Activated CD4-positive, CD25-positive, alpha-beta regulatory T cell (primary cell): ENCODE measurements at places on chromosomes 1 and 21.

- DNase-seq, result no peak
Observed at GRCh38 chr1:119702384-119702783, 9.3 kb upstream of the PHGDH start.

DNA sequence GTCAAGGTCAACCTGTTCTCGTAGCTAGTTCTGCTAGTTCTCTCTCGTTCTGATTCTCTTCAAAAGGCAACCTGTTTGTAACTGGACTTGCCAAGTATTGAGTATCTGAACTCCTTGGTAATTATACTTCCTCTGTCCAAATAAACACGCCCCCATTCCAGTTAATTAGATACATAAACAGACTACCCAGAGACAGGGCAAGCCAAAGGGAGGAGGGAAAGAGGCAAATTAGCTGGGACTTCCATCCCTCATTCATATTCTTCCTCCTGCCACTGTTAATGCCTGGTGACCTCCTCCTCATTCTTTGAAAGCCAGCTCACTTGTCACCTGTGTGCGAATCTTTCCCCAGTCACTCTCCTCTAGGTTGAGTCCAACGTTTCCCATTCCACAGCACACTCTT is 62.9 kb downstream of the LPAR3 start:
- DNase-seq, result no peak

- DNase-seq, result no peak
Observed at GRCh38 chr1:41742219-41742618, 176.5 kb downstream of the HIVEP3 start.

DNA sequence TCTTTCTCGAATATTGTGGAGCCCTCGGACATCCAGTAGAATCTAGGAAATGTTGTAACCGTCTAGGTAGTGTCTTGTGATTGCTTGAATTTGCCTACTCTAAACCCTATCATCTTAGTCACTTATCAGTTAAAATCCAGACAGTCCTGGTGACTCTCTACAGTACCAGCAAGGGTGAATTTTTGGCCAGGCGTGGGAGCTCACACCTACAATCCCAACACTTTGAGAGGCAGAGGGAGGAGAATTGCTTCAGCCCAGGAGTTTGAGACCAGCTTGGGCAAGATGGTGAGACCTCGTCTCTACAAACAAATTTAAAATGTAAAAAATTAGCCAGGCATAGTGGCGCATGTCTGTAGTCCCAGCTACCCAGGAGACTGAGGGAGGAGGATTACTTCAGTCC is 230.9 kb downstream of the CHRM3 start:
- no peak for DNase-seq

DNA sequence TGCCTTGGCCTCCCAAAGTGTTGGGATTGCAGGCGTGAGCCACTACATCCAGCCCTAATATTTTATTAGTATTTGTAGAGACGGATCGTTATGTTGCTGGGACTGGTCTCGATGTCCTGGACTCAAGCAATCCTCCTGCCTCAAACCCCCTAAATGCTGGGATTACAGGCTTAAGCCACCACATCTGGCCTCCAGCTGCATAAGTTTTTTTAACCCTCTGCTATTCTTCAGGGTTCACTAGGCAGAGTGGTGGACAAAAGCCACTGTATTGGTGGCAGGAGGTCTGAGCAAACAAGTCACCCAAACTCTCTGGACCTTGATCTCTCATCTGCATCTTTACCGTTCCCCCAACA is 10.1 kb upstream of the CLIC4 start:
- no peak for DNase-seq

- DNase-seq, result no peak
Observed at GRCh38 chr1:170365331-170365730, 166.6 kb upstream of the GORAB start.

DNA sequence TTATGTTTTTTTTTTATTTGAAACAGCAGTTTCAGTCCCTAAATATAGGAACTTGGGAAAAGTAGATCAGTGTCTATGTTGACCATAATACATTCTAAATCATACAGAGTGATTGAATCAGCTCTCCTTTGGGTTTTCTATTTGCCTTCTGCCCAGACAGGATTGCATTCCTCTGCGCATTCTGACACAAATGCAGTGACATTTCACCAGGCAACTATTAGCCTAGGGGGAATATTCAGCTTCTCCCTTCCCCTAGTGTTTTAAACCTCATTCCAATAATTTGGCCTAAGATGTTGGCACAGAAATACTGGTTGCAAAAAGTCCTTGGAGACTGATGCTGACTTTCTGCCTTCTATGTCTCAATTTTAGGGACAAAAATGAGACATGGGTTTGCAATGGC is 172.8 kb downstream of the PTGER3 start:
- DNase-seq, result no peak

DNA sequence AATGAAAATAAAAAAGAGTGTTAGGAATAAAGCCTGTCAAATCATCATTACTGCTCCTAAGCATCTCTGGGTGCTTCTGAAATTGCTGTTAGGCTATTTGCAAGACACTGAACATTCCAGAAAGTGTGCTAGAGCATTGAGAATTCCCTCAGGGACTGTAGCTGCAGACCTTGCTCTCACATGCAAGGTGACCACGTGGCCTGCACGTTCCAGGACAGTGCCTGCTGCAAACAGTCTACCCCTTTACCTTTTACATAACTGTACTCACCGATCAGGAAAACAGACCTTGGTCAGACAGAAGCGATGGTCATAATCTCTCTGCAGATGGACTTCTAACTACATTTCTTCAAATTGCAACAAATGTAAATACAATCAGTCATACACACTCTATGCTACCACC is 164.5 kb downstream of the PSMG1 start:
- DNase-seq, result no peak
